ENCODE measurements at places on chromosomes 1 and 21.

DNA sequence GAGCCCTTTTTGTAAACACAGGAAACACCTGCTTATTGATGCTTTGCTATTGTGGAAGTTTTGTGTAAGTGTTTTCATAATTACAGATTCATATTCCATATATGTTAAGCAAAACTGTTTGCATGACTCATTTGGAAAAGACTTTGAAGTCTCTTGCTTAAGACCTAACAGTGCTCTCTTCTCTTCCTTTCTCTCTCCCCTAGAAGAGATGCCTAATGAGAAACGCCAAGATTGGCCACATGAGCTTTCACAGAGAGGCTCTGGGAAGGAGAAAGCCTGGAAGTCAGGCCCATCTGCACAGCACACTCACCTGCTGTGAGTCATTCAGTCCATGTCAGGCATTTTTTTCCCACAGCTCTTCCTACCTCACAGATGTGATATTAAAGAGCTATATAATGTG, 101.6 kb upstream of the PALMD start:
- DNase-seq = no peak

- DNase-seq = peak; percentile 89
These were observed 18.9 kb downstream of the CAPN2 start for GRCh38 chr1:223731133-223731770.

DNA sequence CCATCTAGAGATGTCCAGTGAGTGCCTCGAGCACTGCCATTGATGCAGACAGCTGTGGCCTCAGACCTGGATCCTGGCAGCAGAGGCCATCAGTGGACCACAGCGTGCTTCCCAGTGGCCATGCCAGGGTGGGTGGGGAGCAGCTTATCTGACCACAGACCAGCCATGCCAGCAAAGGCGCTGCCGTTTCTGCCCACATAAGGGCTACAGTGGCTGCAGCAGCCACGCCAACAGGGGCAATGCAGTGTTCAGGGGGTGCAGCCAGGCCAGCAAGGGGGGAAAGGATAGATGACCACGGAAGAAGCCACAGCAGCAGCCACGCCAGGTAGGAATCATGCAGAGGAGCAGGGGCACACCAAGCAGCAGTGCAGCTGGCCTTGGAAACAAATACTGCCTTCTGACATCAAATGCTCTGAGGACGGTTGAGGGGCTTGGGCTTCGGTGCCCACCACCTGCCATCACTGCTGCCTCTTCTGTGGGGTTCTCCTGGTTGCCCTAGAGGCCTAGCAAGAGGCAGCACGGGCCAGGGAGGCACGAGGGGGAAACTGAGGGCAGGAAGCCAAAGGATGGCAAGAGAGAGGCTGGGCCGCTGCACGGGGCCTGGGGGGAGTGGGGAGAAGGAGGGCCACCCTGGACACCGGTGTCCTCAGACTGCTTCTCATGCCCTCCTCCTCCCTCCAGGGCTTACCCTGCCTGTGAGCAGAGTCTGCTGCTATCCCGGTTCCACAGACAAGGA, 94.7 kb upstream of the RUNX3 start:
- no peak for DNase-seq

DNA sequence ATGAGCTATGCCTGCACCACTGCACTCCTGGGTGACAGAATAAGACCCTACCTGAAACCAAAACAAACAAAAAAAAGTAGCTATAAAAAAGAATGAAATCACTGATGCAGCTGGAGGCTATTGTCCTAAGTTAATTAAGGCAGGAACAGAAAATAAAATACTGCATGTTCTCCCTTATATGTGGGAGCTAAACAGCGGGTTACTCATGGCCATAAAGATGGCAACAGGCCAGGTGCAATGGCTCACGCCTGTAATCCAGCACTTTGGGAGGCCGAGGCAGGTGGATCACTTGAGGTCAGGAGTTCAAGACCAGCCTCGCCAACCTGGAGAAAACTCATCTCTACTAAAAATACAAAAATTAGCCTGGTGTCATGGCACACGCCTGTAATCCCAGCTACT, 152.7 kb downstream of the PIK3R3 start:
- no peak for DNase-seq

DNA sequence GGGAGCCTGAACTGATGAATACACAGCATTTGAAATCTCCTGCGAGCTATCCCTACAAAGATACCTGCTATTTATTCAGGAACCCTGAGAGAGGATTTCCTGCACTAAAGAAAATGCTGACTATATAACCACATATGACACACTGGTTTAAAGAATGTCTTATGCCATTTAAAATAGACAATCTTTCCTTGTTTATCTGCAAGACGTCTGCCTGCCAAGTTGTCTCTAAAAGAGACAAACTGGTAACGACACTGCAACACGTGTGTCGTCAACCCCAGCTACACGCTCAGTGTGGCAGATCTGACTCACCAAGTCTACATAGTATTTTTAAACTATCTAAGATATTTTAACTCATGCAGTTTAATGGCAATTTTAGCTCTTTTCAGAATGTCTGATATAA, 42.7 kb downstream of the APP start:
- no peak for DNase-seq
